Osteoblast (primary cell): ENCODE measurements at places on chromosomes 2 and 18. TPM values are rescaled to one million over a fixed set of nuclear protein-coding genes. Genes with fewer than 3 reads are reported as not detected.

GRCh38 chr2:57296795-57297517 lies 749.6 kb upstream of the VRK2 start:
- H3K27me3 ChIP-seq = no peaks in the 10 kb centered on the region
- H3K4me3 ChIP-seq = no peak overlapping the region
- no peak for DNase-seq
- H3K27ac ChIP-seq = no peak overlapping the region
- H3K36me3 ChIP-seq = no peaks in the 10 kb centered on the region

DNA sequence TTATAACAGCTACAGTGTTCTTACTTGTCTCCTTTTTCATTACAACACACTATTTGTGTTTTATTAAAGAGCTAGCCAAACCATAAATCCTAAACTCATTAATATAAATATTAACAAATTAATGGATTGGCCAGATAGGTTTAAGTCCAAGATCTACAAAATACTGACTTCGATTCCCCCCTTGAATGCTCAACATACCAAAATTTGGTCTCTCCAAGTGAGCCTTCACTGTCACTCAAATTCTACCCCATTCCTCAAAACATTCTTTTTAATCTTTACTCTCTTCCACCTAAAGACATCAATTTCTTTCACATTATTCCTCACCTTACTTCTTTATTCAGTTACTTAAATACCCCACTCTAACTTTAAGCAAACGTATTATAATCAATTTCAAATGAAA lies 281.5 kb downstream of the ICOS start:
- no peak overlapping the region for H3K27ac ChIP-seq
- H3K27me3 ChIP-seq = no peaks in the 10 kb centered on the region
- no peaks in the 10 kb centered on the region for H3K4me1 ChIP-seq
- H3K4me3 ChIP-seq = no peak overlapping the region
- no peaks in the 10 kb centered on the region for H3K36me3 ChIP-seq

DNA sequence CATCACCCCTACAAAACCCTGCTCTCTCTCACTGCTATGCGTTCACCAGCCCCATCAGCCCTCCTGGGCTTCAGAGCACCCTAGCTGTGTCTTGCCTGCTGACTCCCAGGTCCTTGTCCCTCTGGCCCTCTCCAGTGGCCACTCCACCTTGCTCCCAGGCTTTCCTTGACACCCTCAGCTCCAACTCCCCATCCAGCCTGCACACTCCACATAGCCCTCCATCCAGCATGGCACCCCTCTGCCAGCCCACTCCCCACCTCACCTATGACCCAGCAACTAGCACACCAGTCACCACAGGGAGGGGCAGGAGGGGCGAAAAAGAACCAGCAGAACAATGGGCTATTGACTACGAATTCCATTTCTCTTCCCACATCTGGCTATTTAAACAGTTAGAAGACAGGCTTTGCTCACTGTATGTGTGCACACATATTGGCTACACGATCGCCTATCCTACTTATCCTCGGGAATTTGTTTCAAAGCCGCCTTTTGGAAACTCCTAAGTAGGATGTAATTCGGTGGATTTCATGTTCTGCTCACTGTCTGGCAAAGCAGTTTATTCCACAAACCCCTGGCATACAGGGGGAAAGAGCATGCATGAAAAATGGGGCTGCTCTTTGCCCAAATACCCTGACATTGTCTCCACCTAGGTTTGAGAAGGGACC lies 195.3 kb downstream of the SMAD2 start:
- no peak overlapping the region for H3K27ac ChIP-seq
- H3K4me3 ChIP-seq = no peak overlapping the region
- no peak for DNase-seq
- H3K27me3 ChIP-seq = peaks cover 3% of the 10 kb centered on the region
- no peaks in the 10 kb centered on the region for H3K4me1 ChIP-seq

DNA sequence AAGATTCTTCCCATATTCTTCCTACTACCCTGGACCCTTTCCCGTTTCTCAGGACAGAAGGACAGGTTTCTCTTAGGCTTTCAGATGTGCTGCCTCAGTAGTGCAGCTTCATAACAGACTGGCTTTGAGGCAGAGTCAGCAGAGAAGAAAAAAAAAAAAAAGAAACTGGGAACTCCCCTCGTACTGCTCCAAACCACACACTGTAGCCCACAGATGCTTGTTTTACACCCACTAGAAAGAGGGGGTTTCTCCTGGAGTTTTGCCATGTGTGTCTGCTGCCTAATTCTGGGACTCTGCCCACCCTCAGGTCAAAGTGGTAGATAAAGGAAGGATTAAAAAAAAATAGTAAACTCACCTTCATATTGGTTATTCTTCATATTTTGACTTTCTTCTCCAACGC lies 95.9 kb downstream of the NCOA1 start:
- DNase-seq = no peak
- H3K27ac ChIP-seq = no peak overlapping the region
- no peaks in the 10 kb centered on the region for H3K27me3 ChIP-seq
- H3K36me3 ChIP-seq = no peaks in the 10 kb centered on the region
- H3K4me3 ChIP-seq = no peak overlapping the region
- no peaks in the 10 kb centered on the region for H3K4me1 ChIP-seq

GRCh38 chr2:8296306-8296705 lies 385.6 kb upstream of the ID2 start:
- no peak overlapping the region for H3K27ac ChIP-seq
- no peaks in the 10 kb centered on the region for H3K4me1 ChIP-seq
- H3K27me3 ChIP-seq = no peaks in the 10 kb centered on the region
- no peaks in the 10 kb centered on the region for H3K36me3 ChIP-seq
- DNase-seq = no peak

EFR3B gene
- 0.72 and 0.88 TPM in 2 replicates for total RNA-seq

CD207 gene
- not detected in 2 replicates for total RNA-seq
